ENCODE measurements at places on chromosomes 16 and 17.

- no peak for DNase-seq
Measured at GRCh38 chr17:79438546-79439334, 172.1 kb downstream of the RBFOX3 start.

DNA sequence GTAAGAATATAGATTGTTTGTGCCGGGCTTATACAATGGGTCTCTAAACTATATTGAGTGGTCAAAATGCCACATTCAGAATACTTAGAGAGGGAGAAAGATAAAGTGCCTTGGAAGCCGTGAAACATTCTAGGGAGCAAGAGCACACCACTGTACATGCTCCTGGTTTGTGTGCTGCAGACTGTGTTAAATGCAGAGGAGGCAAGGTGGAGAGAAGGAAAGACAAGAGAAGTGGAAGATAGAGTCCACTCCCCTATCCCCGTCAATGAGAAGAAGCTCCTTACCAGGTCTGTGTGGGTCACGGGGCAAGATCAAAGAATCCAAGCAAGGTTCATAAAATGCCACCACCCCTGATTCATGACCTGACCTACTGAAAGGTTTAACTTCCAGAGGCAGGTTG is 267.1 kb upstream of the TBX2 start:
- DNase-seq, result no peak

DNA sequence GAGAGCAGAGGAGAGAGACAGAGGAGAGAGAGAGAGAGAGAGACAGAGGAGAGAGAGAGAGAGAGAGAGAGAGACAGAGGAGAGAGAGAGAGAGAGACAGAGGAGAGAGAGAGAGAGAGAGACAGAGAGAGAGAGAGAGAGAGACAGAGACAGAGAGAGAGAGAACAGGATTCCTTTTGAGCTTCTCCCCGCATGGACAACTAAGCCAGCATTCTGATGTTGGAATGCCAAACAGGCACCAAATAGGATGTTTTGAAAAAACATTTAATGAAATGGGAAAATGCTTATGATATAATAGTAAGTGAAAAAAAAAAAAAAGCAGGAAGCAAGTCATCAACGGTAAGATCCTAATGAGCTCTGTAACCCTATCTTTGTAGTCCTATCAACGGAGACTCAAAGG is 60.7 kb downstream of the ARSG start:
- no peak for DNase-seq

DNA sequence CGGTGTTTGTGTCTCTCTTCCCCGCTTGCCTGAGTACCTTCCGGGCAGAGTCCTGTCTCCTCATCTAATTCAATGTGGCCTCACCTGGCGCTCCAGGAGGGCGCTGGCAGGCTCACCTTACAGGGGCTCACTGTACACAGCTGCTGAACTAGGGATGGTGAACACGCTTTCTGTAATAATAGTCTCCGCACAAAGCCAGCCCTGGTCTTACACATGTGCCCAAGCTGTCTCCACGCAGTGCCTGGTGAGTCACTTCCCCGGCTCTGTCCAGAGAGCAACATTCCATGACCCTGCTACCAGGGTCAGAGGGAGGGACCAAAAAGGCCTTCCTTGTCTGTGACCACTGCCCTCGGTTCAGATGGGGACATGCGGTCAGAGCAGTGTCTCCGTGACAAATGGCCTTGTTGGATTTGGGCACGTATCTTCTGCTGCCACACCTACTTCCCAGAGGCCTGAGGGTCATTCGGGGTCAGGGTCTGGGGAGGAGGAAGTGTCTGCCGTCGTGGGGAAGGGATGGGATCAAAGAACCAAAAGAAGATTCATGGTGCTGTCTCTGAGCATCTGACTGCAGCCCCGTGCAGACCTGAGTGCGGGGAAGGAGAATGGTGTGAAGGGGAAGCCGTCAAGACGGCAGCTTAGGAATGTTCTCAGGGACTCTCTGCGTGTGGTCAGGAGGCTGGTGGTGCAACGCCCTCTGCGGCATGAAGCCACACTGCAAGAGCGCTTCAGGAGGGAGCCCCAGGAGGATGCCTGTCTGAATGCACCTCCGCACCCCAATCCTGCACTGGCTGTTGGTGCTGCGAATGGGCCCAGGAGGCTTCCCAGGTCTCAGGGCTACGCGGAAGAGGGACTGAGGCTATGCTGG is 68.8 kb downstream of the IL21R start:
- DNase-seq, result peak; percentile 82

DNA sequence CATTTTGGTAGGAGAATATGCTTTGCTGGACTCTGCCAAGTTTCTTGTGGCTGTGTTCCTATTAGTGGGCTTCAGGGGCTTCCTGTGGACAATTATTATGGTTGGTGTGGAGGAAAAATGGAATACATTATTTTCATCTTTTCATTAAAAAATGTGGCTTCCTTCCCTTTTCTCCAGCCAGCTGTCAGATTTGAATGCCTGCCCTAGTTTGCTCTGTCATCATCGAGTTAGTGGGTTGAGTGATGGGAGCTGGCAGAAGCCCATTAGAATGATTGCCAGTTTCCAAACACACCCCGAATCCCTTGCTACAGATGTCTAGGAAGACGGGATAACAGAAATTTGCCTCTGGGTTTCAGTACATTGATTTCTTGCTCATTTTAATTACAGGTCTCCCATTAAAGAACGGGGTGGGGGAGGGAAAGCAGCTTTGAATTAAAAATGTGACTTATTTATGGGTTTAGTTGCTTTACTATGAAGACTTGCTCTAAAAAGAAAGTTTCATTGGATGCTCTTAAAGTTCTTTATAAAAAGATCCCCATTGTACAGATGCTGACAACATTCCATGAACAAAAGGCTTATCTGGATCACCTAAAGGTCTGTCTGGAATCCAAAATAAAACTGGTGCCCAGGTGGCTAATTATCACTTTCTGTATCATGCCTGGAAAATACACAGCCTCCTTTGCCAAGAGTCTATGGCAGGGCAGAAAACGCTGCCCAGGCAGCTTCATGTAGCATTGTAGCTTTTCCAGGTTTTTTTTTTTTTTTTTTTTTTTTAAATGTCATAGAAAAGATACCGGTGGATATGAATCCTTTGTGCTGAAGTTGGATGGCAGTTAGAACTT is 103.6 kb downstream of the PRKCA start:
- no peak for DNase-seq

GRCh38 chr16:71626018-71626857 is at the start of gene MARVELD3:
Gene MARVELD3 (plus strand): TSS chr16:71626184. CDS start chr16:71626230, 46 bp downstream.
- DNase-seq, result no peak

DNA sequence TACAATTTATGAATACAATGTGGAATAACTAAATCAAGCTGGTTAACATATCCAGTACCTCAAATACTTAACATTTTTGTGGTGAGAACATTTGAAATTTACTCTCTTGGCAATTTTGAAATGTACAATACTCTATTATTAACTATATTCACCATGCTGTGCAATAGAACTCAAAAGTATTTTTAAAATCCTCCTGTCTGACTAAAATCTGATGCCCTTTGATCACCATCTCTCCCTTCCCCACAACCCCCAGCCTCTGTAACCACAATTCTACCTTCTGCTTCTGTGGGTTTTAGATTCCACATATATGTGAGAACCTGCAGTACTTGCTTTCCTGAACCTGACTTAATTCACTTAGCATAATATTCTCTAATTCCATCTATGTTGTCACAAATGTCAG is 71.6 kb upstream of the ALOX12 start:
- no peak for DNase-seq
